ENCODE measurements at places on chromosomes 5 and 9.

- no peak for DNase-seq
Observed at GRCh38 chr5:168287362-168287761, 4.1 kb upstream of the WWC1 start.

DNA sequence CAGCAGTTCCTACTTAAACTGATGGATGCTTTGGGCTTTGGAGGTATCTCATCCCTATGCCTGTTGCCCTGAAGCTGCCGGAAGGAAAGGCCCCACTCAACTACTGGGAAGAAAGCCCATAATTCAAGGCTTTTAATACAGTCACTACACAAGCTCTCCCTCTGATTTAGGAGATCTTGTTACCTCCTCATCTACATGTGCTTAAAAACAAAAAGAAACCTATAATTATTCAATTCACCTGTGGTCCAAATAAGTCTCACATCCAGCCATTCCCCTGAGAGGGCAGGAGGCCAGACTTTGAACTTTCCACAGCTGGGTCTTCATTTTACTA lies 715 bp upstream of the LEAP2 start:
- DNase-seq = no peak

DNA sequence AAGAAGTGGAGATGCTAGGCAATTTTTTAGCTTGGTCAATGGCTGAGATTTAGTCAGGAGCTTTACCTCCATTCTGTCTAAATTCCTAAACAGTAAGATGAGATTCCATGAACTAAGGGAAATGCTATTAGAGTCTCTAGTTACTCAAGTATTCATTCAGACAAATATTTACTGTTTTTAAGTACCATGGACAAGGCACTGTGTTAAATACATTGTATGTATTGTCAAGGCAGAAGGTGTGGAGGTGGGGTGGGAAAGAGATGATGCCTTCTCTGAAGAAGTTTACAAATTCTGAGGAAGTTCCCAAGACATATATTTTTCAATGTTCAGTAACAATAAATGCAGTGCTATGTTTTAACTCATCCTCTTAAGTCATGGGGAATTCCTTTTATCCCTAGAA lies 459.9 kb upstream of the NMUR2 start:
- no peak for DNase-seq

DNA sequence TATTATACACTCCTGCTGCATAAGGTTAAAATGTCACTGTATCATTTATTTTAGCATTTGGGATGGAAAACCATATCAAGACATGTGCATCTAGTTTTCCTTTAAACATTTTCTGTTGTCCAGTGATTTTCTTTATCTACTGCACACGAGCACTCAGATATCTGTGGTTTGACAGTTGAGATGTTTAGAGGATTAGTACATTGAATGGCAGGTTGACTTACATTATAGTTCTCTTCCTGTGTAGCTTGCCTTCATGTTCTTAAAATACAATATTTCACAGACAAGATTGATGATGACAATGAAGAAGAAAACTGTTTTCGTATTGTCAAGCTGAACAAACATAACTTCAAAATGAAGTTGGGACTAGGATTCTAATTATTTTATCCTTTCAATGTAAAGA lies 2378.4 kb upstream of the WWC1 start:
- no peak for DNase-seq

GRCh38 chr5:59021286-59021673 lies 438.4 kb downstream of the RAB3C start:
- DNase-seq = peak; percentile 69

- DNase-seq = no peak
Observed at GRCh38 chr5:96794757-96795156, 13.0 kb downstream of the ERAP1 start.

GRCh38 chr5:67299231-67299735 lies 102.7 kb upstream of the CD180 start:
- no peak for DNase-seq

- no peak for DNase-seq
Observed at GRCh38 chr9:133787754-133788025, 49.5 kb upstream of the SARDH start.

DNA sequence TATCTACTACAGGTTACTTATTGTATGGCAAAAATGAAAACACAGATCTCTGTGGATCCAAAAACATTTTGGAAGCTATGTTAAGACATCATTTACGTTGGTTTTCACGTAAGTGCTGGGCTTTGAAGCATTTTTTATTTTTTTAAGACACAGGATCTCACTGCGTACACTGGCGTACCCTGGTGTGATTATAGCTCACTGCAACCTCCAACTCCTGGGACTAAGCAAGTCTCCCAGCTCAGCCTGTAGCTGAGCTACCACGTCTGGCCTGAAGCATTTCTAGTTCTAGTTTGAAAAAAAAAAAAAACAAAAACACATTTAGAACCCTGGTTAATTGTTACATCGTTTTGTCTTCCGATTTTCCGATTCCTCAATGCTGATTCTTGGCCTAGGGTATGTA lies 131.3 kb downstream of the AOPEP start:
- DNase-seq = no peak

DNA sequence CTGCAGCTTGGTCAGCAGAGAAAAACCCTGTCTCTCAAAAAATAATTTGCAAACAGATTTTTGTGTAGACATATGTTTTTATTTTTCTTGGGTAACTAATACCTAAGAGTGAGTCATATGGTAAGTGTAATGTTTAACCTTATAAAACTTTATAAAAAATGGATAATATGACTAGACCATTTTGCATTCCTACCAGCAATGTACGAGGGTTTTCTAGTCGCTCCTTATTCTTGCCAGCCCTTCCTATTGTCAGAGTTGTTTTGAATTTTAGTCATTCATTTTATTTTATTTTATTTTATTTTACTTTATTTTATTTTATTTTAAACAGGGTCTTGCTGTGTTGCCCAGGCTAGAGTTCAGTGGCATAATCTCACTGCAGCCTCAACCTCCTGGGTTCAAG lies 37.8 kb downstream of the RABGAP1 start:
- DNase-seq = no peak

GRCh38 chr5:59390989-59391388 lies 502.5 kb downstream of the PDE4D start:
- no peak for DNase-seq

DNA sequence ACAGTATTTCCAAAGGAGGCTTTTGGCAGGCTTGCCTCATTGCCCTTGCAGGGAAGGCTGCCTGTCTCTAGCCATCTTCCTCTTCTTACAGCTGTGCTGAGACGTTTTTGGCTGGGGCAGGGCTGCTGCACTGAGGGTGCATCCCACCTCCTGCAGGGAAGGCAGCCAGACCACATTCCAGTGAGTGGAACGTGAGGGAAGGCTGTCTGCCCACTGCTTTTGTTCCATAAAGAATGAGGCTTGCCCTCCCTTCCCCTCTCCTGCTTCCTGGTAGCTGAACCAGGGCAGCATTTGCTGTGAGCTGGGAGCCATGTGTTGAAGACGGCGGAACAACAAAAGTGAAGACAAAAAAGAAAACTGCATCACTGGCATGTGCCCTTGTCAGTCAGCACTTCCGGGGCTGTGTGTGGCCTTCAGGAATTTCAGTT lies 16.8 kb downstream of the MGAT1 start:
- DNase-seq = no peak

GRCh38 chr9:127887792-127888191 lies 10.3 kb upstream of the AK1 start:
- DNase-seq = no peak

- DNase-seq = no peak
Observed at GRCh38 chr9:20884985-20885593, 146.4 kb downstream of the HACD4 start.

GRCh38 chr5:154608531-154609011 lies 130.5 kb upstream of the HAND1 start:
- no peak for DNase-seq

DNA sequence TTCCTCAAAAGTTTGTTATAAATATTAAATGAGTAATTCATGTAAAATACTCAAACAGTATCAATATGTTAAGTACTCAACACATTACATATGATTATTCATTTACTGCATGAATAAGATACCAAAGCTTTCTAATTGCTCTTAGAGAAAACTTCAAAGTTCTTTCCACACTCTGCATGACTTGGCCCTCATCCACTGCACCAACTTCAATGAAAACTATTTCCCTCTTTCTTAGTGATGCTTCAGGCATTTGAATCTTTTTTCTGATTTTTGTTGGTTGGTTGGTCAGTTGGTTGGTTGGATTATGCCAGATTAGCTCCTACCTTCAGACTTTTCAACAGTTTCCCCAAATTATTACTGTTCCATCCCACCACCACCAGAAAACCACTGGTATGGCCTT lies 314.7 kb upstream of the RGMB start:
- DNase-seq = no peak

GRCh38 chr5:91058575-91058974 lies 324.5 kb downstream of the ARRDC3 start:
- DNase-seq = no peak

DNA sequence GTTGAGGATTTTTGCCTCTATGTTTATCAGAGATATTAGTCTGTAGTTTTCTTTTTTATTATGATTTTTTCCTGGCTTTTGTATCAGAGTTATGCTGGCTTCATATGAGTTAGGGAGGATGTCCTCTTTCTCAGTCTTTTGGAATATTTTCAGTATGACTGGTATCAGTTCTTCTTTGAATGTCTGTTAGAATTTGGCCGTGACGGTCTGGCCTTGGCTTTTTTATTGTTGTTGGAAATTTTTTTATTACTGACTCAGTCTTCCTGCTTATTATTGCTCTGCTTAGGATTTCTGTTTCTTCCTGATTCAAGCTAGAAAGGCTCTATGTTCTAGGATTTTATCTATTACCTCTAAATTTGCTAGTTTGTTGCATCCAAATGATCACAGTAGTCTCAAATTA lies 421.9 kb downstream of the CDH10 start:
- no peak for DNase-seq

DNA sequence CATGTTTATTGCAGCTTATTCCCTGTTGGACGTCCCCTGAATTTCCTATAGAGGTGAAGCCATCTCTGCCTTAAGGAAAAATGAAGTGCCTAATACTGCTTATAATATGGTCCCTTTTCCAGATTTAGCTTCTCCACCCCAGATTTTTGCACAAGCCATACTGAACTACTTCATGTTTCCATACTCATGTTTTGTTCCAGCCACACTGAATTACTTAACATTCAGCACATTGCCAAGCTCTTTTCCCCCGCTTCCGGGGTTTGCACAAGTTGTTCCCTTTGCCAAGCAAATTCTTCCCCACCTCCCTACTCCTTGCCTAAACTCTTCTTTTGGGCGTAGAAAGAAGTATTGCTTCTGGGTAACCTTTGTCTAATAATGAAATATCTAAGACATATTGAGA lies 1.7 kb upstream of the CNTRL start:
- no peak for DNase-seq

- peak; percentile 15 for DNase-seq
Observed at GRCh38 chr5:36878392-36879082, 2.0 kb downstream of the NIPBL start.

DNA sequence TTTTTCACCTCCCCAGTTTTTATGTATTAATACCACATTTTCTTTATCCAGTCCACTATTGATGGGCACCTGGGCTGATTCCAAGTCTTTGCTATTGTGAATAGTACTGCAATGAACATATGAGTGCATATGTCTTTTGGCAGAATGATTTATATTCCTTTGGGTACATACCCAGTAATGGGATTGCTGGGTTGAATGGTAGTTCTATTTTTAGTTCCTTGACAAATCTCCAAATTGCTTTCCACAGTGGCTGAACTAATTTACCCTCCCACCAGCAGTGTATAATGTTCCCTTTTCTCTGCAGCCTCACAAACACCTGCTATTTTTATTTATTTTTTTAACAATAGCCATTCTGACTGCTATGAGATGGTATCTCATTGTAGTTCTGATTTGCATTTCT lies 340.2 kb downstream of the ADAMTS6 start:
- no peak for DNase-seq

GRCh38 chr9:128565578-128565977 lies 13.2 kb downstream of the SPTAN1 start:
- DNase-seq = no peak

DNA sequence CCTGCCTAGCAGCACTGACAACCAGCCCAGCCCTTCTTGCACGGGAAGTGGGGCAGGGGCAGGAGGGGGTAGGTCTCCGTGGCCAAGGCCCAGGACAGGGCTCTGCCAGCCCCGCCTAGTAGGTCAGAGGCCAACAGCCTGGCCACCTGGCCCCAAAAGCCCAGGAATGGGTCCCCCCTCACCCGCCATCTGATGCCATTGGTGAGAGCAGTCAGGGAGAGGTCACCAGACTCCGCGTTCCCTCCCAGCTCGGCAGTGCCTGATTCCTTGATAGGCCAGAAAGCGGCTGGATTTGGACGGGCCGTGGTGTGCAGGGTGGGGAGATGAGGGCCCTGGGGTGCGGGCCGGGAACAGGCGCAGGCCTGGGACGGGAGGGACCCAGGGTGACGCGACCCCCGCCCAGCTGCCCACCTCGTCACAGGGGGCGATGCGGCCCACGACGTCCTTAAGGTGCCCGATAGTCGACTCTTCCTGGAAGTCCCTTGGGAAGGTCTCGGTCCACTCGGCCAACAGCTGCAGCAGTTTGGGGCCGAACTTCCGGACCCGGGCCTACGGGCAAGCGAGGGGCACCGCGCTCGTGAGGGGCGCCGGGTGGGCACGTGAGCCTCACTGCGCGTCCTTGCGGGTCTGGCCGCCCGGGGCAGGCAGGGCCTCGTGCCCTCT lies 64.5 kb upstream of the RNF130 start:
- DNase-seq = no peak

- DNase-seq = peak; percentile 72
Observed at GRCh38 chr5:171610686-171611085, 174.9 kb upstream of the SMIM23 start.

DNA sequence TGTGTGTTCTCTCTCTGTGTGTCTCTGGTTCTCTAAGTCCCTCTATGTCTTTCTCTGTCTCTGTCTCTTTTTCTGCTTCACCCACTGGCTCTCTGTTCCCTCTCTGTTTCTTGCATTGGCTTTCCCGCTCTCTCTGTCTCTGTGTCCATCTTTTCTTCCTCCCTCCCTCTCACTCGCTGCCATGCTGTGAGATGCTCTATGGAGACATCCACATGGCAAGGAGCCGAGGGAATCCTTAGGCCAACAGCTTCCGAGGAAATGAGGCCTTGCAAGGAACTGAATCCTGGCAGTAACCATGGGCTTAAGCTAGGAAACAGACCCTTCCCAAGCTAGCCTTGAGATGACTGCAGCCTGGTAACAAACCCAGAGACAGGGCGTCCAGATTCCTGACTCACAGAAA lies 117.3 kb downstream of the BRINP1 start:
- no peak for DNase-seq

DNA sequence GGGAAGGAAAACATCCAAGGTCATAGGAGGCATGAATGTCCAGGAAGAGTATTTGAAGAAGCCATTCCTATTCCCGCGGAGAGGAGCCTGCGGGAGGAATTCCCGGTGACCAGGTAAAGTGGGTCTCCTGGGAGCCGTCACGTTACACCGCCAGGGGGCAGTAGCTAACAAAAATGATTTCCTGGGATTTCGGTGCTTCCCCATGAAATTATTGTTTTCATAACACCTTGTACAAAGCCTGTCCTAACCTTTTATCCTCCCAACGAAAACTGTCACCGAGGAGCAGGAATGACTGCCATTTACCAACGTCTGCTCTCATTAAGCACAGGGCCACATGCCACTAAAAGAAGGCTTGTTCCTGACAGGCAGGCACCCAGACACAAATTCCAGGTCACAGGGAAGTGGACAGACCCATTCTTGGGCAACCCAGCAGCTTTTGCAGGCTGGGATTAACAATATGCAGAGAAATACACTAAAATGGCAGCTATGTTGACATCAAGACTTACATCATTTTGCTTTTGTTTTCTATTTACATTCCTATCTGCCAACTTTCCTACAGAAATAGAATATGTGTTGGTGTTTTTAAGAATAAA lies 41.2 kb upstream of the CTSL start:
- no peak for DNase-seq

GRCh38 chr5:114390431-114390830 lies 28.6 kb downstream of the KCNN2 start:
- no peak for DNase-seq

Measured in NCI-H2029 treated with DMSO at 0.1 percent for 48 hours (cell line).